ENCODE measurements at places on chromosomes 7 and 10.

DNA sequence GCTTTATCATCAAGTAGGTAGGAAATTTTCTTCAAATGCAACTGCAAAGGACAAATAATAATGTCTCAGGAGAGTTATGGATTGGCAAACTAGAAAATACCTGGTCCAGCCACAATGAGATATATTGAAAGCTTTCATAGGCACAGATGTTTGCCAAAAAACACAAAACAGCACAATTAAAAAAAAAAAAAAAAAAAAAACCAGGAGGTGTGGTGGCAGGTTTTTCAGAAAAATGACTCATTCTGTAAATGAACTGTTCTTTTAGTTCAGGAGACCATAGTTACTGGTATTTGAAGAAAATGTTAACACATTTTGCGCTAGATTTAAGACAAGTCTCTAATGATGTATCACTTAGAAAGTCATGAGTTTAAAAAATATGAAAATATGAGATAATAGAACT is 55.0 kb upstream of the JCAD start:
- DNase-seq, result no peak

- no peak for DNase-seq
Observed at GRCh38 chr7:122764902-122765301, 62.2 kb upstream of the RNF148 start.

GRCh38 chr10:20085115-20085514 is 268.9 kb downstream of the PLXDC2 start:
- DNase-seq, result no peak

DNA sequence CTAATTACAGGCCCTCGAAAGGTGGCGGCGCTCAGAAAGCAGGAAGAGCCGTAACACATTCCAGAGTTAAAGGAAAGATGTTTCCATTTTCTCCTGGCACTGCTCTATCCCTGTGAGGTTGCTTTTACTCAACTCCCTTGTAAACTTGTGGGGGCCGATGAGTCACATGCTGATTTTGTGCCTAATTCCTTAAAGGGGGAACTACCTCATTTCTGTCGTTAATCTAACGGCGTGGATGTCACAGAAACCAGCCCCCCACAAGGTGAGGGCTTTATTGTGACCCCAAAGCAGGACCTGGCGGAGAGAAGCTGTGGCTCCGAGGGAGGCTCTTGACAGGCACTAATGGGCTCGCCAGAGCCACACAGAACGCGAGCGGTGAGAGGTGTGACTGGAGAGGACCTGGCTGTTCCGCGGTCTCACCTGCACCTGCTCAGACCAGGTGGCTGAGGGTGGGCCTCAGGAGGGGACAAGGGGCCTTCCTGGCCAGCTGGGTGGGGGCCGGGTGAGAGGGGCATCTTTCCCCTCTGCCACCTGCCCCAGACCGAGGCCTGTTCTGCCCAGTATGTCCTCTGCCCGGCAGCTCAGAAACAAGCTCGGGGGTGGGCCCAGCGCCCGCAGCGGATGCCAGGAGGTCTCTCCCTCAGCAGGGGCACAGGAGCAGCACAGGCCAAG is 50.9 kb downstream of the CALML3 start:
- DNase-seq, result no peak
